ENCODE measurements at places on chromosomes 1 and 21.

- no peak for DNase-seq
Measured at GRCh38 chr1:22279735-22280134, 136.8 kb upstream of the WNT4 start.

DNA sequence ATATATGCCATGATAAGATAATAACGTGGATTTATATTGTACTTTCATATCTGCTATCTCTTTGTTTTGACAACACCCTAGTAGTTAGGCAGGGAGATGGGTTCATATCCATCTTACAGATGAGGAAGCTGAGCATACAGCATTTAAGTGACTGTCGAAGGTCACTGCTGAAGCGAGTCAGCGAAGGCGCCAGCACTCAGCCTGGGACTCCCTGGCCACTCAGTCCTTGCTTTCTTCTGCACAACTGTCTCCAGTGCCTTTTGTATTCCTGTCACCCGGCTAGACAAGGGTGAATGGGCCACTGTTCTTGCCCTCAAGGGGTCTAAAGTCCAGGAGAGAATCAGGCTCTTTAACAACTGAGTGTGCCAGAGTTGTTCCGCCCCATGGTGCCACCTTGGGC, 3.1 kb downstream of the ARHGEF10L start:
- no peak for DNase-seq

DNA sequence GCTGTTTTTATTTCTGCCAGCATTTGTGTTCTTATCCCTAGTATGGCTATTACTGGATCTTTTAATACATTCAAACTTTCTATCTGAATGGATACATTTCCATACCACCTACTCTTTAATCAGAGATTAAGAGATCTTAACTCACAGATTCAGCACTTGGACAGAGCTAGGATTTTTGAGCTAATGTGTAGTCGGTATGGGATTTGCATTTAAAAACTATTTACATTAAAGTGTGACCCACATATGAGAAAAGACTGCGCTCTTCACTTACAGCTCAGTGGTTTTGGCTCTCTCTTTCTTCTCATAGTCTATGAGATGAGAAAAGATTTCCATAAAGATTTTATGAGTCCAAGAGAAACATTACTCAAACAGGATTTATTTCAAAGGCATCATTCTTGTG, 16.4 kb downstream of the HMGB4 start:
- no peak for DNase-seq

GRCh38 chr1:37157634-37158033, 123.3 kb upstream of the GRIK3 start:
- no peak for DNase-seq

DNA sequence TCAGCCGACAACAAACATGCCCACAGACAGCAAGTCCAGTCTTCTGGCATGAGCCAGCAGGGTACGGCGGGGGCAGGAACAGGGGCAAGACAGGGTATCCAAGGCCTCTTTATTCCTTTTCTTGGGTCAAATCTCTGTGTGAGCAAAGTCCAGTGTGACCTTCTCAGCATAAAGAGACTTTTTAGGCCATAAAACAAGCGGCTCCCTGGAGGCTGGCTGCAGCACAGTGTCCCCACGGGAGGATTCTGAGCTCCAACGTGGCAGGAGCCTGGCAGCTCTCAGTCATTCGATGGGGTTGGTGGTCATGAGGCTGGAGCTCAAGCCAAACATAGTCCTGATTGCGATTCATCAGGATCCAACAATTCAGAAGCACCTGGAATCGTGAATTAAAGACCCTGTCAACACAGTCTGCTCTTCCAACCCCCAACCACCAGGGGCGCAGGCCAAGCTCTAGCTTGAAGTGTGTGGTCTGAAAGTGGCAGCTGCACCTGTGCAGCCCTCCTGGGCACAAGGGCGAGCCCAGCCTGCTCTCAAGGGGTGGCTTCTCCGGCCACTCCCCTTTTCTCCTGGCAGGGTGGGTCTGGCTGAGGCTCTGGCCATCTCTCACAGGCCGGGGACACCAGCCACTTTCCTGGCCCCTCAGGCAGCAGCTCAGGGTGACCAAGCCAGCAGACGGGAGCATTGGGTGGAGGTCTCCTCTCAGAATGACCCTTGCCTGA, 62.1 kb downstream of the SLC66A1 start:
- peak; percentile 34 for DNase-seq

DNA sequence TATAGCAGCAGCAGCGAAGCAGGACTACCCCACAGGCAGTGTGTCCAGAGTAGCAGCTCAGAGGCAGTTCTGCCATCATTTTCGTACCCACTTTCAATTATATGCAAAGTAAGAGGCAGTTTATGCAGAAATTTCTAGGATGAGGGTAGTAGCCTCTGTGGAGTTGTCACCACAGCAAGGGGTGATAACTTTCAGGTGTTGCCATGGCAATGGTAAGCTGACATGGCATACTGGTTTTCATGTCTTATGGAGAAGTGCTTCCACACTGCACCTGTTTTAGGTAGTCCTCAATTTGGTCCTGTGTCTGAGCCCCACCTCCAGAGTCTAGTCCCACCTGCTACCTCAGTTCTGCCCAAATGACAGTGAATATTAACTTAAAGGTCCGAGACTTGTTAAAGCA, 133.3 kb upstream of the SYT6 start:
- no peak for DNase-seq

GRCh38 chr1:211614615-211615014, 35.7 kb upstream of the SLC30A1 start:
- no peak for DNase-seq

DNA sequence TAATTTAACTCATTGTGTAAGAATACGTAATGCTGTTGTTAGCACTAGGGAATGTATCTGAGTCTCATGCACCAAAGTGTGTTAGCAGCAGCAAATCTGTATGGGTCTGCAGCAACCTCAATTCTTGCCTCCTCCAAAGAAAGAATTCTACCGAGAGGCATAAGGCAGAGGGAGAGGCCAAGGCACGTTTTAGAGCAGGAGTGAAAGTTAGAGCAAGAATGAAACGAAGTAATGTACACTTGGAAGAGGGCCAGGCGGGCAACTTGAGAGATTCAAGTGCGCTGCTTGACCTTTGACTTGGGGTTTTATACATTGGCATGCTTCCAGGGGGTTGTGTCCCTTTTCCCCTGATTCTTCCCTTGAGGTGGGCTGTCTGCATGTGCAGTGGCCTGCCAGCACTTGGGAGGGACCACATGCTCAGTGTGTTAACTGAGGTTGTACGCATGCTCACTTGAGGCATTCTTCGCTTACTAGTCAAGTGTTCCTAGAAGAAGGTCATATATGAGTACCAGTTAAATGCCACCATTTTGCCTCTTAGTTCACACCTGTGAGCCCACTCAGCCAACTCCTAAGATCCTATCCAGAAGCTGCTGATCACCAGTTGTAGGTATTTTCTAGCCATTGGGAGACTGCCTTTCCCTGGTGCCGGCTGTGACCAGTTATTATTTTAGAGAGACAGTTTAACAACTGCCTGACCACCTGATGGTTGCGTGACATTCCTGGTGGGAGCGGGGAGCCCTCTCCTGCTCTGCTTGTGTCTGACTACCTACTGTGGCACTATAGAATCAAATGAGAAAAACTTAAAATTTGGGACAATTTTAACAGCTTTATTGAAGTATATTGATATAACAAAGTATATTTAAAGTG, 2.7 kb upstream of the CNN3 start:
- no peak for DNase-seq

DNA sequence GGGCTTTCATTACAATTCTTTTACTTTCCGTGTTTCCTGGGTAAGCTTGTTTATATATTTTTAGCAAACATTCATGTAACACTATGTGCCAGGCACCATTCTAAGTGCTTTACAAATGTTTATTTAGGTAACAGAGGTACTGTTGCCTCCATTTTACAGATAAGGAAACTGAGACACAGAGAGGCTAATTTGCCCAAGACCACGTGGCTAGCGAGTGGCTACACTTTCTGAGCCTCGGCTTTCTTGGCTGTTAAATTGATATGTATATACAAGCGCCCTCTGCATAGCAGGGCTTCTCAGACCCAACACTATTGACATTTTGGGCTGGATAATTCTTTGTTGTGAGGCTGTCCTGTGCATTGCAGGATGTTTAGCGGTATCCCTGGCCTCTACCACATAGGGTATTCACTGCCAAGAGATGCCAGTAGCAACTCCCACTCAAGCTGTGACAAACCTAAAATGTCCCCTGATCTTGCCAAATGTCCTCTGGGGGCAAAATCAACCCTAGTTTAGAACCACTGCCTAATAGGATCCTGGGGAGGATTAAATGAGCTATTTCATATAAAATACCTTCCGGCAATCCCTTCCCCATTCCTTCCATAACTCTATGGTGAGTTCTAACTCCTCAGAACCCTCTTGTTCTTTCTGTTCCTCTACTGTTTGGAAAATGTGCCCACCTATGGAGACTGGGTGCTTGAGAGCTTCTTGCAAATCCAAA, 17.2 kb upstream of the ID3 start:
- DNase-seq, result no peak

DNA sequence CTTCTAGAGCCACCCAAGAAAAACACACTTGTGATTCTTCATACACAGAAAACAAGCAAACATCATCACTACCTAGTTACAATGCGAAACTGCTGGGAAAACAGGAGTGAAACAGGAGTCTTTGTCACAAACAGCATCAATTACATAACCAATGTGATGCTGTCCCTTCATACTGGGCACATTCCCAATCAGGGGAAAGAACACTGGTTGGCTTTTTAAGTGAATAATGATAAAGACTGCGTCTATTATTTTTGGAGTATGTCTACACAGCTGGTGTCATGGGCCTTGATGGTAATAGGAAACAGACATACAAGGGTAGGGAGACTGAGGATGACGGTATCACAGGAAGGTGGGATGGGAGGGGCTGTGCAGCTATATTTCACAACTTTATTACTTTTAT, 43.3 kb downstream of the SIPA1L2 start:
- DNase-seq, result no peak

GRCh38 chr21:44926331-44927101, 5.8 kb upstream of the ITGB2 start:
- no peak for DNase-seq

DNA sequence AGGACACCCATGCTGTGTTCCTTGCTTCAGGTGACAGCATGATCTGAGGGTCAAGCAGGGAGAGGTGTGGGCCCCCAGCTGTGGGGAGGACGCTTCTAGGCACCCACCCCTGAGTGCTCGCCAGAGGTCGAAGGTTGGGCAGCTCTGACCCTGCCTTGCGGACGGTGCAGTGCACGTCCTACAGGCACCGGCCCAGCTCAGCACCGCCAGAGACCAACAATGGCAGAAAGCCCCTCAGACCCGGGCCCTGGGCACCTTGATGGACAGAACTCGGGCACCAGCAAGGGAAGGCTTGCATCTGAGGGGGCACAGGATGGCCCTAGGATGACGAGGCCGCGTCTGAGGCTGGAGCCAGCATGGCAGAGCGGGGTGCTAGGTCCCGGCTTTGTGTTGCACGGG, 24.7 kb downstream of the NADK start:
- no peak for DNase-seq

DNA sequence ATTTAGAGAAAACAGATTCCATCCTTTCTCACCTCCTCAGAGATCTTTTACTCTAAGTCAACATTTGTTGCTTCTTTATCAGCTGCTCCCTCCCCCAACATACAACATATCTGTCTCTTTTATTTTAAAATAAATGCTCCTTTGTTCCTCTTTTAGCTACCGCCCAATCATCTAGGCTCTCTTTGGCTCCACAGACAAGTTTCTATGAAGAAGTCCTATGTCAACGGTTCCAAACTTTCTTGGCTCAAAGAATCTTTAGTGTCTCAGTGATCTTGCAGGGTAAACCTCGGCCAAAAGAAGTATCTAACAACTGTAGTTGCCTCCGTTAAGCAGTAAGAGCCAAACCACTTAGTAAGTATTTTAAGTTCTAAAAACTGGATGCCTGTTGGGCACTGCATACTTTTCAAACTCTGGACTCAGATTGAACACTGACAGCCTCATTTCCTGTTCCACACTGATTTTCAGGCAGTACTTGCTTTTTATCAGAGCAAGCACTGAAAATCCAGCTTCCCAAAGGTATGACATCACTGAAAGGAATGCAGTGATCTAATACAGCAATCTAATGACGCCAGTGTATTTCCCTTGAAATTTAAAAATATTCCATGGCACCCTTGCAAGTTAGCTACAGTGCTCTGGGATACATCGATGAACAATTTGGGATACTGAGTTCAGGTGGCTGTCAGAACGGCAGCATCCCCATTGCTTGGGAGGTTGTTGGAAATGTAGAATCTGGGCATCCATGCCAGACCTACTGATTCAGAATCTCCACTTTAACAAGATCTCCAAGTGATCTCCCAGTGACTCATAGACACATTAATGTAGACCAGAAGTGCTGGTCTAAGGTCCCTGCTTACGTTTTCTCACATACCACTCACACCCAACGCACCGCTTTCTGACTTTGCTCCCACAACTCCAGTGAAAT, 26.8 kb downstream of the EGLN1 start:
- peak; percentile 64 for DNase-seq

GRCh38 chr1:164591858-164592257, 32.9 kb downstream of the PBX1 start:
- DNase-seq, result peak; percentile 44

DNA sequence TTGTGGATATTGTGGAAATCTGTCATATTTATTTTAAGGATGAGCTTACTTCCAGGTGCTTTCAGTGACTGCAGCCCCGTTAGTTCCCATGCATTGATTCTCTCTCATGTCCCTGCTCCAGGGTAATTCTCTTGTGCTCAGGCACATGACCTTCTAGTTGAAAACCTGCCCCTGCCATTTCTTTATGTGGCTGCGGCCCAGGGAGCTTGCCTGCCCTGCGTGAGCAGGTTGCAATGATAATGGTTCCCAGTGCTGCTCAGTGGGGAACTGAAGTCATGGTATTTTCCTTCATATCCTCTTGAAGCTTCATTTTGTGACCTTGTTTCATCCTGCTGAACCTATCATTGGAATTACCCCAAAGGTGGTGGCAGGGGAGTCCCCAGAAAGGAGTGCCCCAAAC, 229.8 kb downstream of the DISC1 start:
- DNase-seq, result no peak

GRCh38 chr1:25522031-25522655, 21.3 kb upstream of the LDLRAP1 start:
- DNase-seq, result no peak

- DNase-seq, result peak; percentile 61
Measured at GRCh38 chr1:59367301-59368007, 70.6 kb downstream of the FGGY start.

DNA sequence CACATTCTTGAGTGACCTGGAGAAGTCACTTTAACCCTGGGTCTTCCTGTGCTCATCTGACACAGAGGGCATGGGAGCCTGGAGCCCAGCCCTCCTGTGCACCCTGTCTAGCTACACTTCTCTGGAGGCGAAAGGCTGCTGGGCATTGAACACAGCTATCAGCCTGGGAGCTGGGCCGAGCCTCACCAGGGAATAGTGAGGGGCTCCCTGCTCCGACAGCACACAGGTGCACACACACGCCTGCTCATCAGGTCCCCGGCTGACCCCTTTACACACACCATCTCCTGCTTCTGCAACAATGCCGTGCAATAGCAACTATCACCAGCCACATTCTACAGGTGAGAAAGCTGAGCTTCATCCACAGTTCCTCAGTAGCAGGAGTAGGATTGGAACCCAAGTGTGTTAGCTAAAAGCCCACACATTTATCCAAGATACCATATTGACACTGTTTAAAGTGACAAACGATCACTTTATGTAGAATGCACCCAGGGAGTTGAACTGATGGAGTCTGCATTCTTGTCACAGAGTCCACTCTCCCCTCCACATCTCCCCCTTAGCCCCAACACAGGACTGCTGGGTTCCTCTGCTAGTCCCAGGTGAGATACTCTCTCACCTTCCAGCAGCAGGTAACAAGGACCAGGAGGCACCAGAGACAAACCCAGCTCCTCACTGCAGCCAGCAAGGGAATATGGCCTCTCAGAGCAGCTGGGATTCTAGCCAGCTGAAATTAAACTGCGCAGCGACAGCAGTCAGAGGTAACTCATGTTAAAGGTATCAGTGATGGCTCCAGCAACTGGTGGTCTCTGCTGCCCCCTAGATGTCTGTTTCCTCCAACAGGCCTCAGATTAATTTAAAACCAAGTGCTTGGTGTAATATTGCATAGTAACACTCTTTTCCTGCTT, 18.3 kb upstream of the CAPN8 start:
- DNase-seq, result peak; percentile 52
